ENCODE measurements at places on chromosomes 5 and 9.

DNA sequence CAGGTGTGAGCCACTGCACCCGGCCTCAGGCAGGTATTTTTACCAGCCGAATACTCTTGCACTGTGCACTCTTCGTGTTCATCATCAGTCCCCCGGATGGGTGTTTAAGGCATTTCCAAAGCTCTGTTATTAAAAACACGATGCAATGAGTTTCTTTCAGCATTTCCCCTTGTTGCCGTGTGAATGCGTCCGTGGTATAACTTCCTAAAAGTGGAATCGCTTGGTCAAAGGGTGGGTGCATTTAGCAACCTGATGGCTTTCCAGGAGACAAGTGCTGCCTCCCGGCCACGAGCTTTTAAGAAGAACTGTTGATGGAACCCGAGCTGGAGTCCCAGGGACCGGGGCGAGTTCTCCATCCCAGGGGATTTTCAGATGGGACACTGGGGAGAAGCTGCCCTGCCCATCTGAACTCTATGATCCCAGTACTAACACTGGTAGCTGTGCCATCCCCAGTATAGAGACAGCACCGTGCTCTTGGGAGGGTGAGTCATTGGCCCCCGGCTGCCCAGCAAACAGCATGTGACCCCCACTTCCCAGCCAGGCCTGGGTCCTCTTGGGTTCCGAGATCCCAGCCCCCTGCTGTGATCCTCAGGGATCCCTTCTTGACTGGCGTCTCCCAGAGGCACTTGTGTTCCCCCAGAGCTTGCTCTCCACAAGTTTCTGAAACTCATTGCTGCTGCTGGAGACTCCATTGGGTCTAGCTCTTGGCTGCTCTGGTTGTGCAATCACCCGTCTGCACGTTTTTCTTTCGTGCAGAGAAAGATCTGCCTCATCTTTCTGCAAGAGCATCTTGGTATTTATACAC, 169.5 kb upstream of the IER5L start:
- DNase-seq: no peak

DNA sequence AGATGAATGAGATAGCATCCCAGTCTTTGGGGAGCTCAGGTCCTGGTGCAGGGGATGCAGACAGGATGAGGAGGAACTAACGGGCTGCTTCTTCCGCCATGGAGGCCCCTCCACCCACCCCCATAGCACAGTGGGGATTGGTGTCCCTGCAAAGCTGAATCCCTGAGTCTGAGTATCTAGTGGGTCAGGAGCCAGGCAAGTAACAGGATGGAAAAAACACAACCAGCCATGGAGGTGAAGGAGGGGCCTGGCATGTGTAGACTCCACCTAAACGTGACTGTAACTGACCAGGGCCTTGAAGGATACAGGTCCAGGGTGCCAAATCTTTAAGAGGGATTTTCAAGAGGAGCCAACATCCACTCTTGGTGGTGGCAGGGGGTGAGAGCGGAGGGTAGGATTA, 327.8 kb upstream of the MSX2 start:
- DNase-seq: no peak

DNA sequence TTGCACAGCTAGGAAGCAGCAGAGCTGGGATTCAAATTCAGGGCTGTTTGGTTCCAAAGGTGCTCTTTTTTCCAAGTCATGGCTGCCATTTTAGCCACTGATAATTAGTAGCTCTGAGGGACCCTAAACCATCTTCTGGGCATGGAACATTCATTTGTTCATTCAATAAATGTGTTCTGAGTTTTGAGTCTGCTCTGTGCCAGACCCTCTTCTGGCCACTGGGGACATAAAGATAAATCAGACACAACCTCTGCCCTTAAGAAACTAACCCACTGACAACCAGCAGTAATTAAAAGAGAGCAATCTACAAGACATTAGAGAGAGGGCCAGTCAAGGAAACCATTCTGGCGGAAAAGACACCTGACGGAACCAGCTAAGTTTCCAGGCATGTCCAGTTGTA, 2.0 kb upstream of the CPEB4 start:
- DNase-seq: no peak

GRCh38 chr9:89135591-89136166, 42.9 kb downstream of the SHC3 start:
- no peak for DNase-seq

DNA sequence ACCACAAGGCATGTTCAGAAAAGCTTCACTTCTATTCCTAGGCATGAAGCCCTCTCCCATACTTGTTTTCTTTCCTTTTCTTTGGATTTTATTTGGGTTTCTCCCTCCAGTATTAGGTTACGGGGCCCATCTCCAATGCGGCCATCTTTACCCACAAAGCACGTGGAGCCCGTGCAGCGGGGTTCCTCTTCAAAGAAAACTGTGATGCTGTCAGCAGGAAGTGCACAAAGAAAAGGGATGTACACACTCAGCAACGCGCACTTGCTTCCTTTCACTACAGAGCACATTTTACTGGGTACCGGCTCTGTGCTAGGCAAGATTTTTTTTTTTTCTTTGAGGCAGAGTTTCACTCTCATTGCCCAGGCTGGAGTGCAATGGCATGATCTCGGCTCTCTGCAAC, 106.6 kb downstream of the COL23A1 start:
- no peak for DNase-seq

- no peak for DNase-seq
These were observed 79.6 kb upstream of the KLF4 start for GRCh38 chr9:107569174-107569573.

DNA sequence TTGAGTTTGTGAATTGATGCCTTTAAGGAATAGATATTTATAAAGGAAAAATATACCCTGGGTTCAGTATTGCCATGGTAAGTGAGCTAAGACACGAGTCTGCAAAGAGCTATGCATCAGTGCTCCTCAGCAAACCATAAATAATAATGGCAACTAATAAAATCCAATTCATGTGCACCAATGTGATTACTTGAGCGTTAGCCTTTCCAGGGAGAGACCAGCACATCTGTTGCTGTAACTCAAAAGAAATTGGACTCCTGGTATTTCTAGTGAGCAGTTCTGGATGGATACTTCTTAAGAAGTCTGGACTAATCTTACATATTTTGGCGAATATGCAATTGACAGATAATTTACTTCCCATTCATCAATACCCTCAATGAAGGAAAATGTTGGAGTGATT, 373.3 kb downstream of the ARHGEF28 start:
- no peak for DNase-seq

DNA sequence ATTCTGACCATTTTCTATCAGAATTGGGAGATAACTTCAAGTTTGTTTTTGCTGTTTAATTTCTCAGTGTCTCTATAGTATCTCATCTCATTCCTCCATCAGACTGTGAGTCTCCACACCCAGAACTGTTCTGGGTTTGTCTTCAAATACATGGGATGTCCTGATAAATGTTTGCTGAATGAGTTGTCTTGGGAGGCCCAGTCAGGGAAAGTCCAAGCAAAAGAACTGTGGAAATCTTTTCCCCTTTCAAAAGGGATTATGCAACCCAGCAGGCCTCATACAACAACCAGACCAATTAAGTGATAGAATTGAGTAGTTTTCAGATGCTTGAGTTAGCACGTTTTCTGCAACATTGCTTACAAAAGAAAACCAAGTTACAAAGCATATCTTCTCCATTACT, 324.4 kb downstream of the BRINP1 start:
- DNase-seq: no peak

DNA sequence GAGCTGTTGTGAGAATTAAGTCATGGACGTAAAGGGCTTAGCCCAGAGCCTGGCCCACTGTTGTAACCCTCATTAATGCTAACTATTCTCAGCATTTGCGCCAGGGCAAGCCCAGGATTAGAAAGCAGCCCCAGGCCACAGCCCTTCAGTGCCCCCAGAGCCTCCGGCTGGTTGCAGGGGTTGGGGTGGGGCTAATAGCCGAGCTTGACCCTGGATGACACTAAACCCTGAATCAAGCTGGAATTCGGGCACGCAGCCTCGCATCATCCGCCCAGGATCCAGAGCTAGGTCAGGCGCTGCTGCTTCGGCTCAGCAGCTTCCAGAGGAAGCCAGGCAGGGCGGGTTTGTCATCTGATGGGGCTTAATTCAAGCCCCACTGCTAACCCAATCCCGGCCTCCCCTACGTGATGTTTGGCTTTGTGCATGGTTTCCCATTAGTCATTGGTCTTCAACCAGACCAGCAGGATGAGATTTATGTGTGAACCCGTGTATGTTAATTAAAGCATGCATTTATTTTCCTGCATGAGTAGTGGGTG, 1.2 kb upstream of the MEGF9 start:
- DNase-seq: no peak

- DNase-seq: no peak
These were observed 15.6 kb downstream of the OLFM1 start for GRCh38 chr9:135103001-135103446.

DNA sequence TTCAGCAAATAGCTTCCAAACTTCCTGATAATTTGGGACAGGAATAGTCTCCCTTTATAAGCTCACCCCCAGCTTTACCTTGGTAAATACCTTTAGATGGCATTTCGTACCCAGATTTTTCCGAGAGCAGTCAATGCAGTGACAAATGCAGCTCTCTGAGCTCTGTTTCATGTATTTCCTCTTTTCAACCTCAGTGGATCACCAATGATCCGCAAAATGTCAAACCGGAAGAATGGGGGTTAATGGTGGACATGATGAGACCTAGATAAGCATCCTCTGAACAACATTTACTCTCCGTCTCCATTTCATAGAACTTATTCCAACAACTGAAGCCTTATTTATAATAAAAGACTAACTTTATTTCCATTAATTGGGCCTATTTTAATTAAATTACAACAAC, 227.3 kb downstream of the MCTP1 start:
- no peak for DNase-seq

DNA sequence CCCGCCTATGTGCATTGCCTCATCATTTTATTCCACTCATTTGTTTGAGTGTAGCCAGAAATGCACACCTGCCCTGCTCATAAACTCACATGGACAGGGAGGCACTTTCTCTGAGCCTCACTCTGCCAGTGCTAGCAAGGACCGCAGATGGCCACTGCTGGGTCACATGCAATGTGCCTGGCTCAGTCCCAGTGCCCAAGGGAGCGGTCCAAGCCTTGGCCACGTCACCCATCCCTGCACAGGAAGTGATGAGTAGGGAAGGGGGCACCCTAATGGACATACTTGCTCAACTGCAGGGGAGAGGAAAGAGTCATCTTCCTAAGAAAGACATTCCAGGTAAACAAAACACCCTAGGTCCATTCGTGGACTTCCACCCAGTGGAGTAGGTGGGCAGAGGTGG, 630.9 kb downstream of the IRX1 start:
- no peak for DNase-seq

DNA sequence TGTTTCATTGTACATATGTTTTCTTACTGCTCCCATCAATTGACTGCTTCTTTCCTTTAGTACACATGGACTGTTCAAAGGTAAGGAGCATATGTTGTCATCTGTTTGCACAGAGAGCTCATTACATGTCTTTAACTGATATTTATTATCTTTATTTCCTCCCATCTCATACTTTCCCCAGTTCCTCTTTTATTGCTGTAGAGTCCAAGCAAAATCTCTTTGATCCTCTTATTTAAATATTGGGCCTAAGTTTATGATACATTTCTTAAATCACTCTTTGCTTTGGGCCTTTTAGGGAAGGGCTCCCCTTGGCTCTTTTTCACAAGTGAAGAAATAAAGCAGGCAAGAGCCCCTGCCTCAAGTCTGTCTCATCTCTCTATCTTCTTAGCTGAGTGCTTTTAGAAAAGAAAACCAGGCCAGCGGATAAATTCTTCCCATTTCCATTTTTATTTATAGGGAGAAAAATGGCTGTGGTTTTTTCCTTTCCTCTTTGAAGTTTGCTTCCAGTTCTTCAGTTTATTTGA, 152.4 kb downstream of the DOCK2 start:
- DNase-seq: no peak

DNA sequence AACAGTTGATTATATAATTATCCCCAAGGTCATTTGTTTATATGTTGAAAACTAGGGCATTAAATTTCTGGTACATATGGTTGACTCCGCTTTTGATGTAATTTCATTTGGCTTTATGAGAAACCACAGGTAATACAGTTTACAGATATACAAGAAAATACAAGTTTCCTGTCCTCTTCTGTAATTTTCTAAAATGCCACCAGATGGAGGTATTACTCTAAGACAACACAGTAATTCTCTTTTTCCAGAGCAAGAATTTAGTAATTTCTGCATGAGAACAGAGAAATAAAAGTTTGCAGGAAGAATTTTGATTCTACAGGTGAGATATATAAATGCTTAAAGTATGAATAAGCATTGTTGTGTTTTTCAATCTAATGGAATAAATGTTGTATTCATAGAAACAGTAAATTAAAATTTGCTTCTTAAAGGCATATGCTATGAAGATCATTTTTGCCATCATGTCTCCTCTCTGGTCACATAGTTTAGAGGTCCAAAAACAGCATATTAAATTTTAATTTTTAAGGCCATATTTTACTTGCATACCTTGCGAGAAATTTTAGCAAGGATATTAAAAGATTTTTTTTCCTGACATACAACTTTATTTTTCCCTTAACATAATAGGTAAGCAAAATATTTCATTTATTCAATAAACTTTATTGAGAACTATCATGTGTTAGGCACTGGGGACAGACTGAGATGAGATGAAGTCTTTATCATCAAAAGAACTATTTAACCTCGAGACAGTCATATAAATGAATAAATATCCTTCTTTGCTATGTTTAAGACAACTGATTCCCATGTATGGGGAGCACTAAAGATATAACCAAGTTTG, 22.7 kb downstream of the CHD1 start:
- peak; percentile 31 for DNase-seq
